ENCODE measurements at places on chromosomes 7 and 10.

DNA sequence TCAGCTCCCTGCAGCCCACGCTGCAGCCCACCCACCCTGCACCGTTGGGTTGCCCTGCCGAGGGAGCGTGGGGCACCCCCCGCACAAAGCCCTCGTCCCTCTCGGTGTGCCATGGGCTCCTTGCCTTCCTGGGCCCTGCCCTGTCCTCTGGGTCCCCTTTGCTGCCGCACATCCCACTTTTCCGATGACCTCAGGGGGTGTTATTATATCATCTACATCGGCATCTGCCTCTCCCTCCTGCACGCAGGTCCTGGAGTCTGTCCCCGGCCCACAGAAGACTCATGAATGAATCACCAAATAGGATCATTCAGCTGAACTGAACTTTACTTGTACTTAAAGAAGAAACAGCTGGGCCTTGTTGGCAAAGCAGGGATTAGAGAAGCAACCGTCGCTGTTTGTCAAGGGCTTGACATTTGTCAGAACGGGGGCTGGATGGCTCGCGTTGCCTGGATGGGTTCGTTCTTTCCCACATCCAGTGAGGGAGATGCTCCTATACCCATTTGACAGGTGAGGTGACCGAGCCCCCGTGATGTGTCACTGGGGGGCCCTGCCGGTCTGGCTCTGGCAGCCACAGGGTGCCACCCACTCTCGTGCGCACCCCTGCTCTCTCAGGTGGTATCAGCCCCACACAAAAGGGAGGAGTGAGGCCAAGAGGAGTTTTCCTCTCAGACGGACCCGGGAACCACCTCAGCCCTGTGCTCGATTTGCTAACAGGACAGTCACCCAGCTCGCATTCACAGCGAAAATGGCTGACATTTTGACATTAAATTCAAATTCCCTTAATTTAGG lies 58.6 kb upstream of the EBF3 start:
- no peak overlapping the region for H3K27ac ChIP-seq
- no peaks in the 10 kb centered on the region for H3K36me3 ChIP-seq
- H3K27me3 ChIP-seq = no peaks in the 10 kb centered on the region
- no peaks in the 10 kb centered on the region for H3K4me1 ChIP-seq
- ATAC-seq = no peak

DNA sequence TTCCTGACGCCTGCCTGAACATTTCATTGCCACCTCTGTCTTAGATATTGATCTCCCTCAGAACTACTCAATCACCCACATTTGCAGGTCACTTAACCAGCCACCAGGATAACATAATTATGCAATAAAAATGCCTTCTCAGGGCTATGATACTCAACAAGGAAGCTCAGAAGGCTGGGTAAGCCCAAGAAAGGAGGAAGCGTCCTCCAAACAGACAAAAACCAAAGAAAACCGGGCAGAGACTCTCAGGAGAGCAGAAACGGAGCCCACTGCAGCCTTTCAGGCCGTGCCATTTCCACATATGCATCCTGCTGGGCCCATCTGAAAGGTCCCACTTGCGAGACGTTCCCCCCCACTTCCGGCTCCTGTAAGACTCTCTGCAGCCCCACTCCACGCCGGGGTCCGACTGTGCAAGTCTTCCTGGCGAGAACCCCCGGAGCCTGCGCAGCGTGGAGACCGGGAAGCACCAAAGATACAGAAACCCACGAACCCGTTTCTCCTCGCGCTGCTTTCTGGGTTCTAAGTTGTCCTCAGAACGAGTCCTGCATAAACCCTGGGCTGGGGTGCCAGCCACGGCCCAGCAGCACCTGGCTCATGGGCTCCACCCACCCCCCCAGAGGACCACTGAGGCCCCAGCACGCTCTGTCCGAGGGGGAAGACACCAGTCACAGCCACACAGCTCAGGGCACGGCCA lies 83.7 kb downstream of the DIP2C start:
- H3K36me3 ChIP-seq = no peaks in the 10 kb centered on the region
- no peak overlapping the region for H3K27ac ChIP-seq
- H3K4me1 ChIP-seq = peaks cover 6% of the 10 kb centered on the region
- ATAC-seq = no peak
- peaks cover 10% of the 10 kb centered on the region for H3K27me3 ChIP-seq

GRCh38 chr7:47688311-47689100 lies 106.6 kb upstream of the TNS3 start:
- H3K4me3 ChIP-seq = no peak overlapping the region
- no peak for ATAC-seq
- H3K4me1 ChIP-seq = no peaks in the 10 kb centered on the region
- no peaks in the 10 kb centered on the region for H3K27me3 ChIP-seq
- H3K27ac ChIP-seq = no peak overlapping the region

DNA sequence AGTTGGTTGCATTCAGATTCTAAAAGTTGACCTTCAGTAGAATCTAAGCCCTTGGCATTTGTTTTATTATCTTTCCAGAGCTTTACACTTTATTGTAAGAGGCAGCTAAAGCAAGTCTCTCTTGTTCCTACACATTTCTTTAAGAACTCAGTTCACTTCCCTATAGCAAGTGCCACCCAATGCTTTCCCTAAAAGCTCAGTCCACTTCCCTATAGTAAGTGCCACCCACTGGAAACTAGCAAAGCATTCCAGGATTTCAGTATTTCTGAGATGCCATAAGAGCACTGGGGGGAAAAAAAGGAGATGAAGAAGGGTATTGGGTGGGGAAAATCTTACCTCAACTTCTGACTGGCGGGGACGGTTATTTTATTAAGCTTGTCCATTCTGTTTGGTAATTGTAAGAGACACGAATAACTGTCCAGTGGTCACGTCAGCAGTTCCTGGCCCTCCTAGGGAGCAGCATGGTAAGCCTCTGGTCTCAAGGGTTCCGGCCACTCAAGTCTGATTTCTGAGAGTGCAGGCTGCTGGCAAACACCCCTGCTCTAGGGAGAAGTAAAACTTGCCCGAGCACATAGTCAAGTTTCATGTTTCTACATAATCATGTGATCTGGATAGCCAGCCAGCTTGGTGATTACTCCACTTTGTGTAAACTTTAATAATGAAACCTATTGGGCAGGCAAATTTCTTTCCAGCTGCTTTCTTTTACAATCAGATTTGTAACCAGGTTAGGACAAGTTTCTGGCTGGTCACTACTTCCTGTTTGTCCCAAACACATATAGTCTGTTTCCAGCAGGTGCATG lies at the start of gene BLNK:
Gene BLNK, minus strand, starts transcription at position 554 of the 800 bp plus-strand sequence. Its CDS starts 171 bp downstream, at position 383.
- ATAC-seq = no peak
- H3K27me3 ChIP-seq = peaks cover 23% of the 10 kb centered on the region
- H3K4me3 ChIP-seq = no peak within 1 kb of the TSS
- H3K27ac ChIP-seq = no peak within 1 kb of the TSS
